Liver (tissue), 10 donors: ENCODE measurements at places on chromosomes 7 and 10. TPM values are rescaled to one million over a fixed set of nuclear protein-coding genes. Genes with fewer than 3 reads are reported as not detected.

DNA sequence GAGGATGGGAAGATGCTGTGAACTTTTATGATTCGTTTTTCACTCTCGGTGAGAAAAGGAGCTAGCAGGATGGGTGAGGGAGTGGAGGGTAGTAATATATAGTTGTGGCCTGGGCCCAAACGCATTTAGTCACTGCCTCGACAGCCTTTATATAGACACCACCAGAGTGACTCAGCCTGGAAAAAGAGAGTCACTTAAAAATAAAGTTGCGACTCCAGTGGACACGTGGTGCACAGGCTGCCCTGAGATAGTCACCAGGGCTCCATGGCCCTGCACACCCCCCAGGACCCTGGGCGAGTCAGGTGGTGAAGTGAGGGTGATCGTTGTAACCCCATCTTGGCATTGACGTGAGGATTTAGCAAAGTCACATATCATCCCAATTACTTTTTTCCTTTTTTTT, 106.7 kb downstream of the CUX1 start:
- H3K27ac ChIP-seq, result no peak overlapping the region
- no peak for DNase-seq
- no peaks in the 10 kb centered on the region for H3K4me1 ChIP-seq
- no peak overlapping the region for H3K4me3 ChIP-seq
- H3K27me3 ChIP-seq, result no peaks in the 10 kb centered on the region

SYT15 gene
- total RNA-seq, result 0.47 TPM

- no peak overlapping the region for H3K27ac ChIP-seq
- no peaks in the 10 kb centered on the region for H3K36me3 ChIP-seq
- no peaks in the 10 kb centered on the region for H3K4me1 ChIP-seq
- H3K4me3 ChIP-seq, result no peak overlapping the region
These were observed 15.9 kb upstream of the C10orf53 start for GRCh38 chr10:49663596-49663995.

- no peaks in the 10 kb centered on the region for H3K36me3 ChIP-seq
- H3K27ac ChIP-seq, result no peak overlapping the region
- DNase-seq, result no peak
- H3K4me1 ChIP-seq, result no peaks in the 10 kb centered on the region
- no peak overlapping the region for H3K4me3 ChIP-seq
These were observed 30.3 kb downstream of the ARL5B start for GRCh38 chr10:18689498-18689897.

C10orf143 gene
- 0.67 TPM for total RNA-seq

OGDHL gene
- 5.2 TPM for total RNA-seq

DNA sequence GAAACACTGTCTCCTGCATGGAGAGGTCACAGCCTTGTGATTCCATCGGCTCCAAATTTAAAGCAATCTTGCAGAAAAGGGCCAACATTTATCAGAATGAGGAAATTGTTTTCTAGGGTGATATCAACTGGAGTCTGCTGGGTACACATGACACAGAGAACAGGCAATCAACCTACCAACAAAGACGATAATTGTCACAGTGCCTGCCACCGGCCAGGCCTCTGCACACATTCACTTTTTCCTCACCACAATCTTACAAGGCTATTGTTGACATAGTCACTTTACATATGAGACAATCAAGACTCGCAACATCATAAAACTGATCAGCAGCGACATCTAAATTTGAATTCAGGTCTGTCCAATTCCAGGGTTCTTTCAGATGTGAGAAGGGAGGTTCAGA, 189.4 kb downstream of the KCNMA1 start:
- H3K27ac ChIP-seq, result no peak overlapping the region
- H3K4me1 ChIP-seq, result peaks cover 14% of the 10 kb centered on the region
- DNase-seq, result no peak
- no peak overlapping the region for H3K4me3 ChIP-seq
- no peaks in the 10 kb centered on the region for H3K36me3 ChIP-seq
- H3K27me3 ChIP-seq, result no peaks in the 10 kb centered on the region
